ENCODE measurements at places on chromosomes 1 and 21.

DNA sequence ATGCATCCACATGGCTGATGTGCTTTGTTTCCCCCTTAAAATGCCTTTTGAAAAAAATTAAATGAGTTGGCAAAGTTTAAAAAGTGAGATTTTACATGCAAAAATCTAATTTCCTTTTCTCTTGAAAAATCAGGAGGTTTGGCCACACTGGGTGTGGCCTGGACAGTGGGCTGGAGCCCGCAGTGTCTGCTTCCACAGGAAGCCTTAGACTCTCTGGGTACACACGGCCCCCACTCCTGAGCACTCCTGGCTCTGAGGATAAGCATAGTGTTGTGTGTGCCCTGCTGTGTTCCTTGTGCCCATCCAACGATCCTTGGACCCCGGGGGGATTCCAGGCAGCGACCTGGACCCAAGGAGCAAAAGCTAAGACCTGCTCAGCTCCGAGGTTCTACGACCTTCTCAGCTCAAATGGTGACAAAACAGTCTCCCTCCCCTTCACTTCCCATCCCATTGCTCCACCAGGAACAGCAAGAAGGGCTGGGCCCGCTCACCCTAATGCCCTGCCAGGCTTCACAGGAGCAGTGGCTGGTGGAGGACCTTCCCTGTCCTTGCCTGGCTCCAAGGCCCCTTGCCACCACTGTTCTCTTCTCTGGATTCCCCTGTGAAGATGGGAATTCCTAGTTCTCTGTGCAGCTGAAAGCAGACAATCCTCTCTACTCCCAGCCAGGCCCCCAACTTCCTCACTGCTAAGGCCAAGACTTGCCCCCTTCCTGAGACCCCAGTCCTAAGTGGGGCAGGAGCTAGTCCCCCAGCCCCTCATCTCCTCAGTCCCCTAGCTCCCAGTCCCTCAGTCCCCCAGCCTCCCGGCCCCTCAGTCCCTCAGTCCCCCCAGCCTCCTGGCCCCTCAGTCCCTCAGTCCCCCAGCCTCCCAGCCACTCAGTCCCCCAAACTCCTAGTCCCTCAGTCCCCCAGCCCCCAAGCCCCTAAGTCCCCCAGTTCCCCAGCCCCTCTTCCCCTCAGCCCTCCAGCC lies 395.8 kb downstream of the PTPRU start:
- DNase-seq, result no peak

GRCh38 chr1:161192476-161193465 lies 6.1 kb downstream of the ADAMTS4 start:
- peak; percentile 93 for DNase-seq

- no peak for DNase-seq
These were observed 6.9 kb upstream of the IL22RA1 start for GRCh38 chr1:24149866-24150233.

DNA sequence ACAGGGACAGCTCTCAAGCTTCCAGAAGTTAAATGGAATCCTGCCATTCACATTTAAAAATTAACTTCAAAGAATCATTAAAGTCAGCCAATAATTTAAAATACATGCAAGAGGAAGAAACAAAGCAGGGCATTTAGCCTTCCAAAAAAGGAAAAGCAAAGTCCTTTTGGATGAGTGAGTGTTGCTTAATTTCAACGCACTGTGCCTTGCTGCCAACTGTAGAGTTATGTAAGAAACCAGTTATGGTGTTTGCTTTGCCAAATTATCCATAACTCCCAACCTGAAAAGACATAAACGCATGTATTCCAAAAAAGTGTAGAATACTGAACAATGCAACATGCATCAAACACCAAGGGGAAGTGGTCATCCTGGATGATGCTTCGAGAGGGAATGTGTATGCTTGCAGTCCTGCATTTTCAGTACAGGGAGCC lies 16.1 kb upstream of the KCNE1 start:
- no peak for DNase-seq

DNA sequence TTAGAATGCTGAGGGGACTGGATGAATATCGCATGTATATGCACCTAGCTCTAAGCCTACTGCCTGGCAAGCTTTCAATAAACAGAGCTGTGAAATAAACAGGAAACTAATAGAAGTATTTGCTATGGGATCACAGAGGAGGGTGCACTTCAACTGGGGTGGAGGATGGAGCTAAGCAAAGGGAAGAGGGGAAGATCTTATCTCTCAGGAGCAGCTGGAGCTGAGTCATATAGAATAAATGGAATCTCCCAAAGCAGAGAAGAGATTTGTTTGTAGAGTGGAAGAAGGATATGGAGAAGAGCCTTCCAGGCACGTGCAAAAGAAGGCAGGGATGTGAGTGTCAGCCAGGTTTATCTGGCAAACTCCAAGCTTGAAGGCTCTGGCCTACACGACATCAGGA lies 17.0 kb upstream of the KCNA10 start:
- no peak for DNase-seq

DNA sequence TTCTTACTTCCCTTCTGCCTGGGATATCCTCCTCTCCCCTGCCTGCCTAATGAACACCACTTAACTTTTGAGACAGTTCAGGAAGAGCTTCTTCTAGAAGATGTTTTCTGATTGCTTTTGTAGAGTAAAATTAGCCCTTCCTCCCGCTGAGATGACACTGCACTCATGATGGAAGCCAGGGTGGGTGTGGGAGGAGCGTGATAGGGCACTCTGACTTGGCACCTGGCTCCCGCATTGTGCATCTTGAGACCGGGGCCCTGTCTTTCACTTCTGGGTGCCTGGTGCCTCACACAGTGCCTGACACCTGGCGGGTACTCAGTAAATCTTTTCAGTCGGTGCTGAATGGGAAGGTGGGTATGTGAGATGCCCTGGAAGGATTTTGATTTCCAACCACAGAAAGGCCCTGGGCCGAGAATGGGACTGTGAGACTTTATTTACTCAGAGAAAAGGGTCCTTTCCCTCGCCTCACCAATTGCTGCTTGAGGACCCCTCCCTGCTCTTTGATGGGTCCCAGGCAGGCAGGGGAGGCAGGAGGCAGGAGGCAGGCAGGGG lies 6.8 kb downstream of the THEM5 start:
- DNase-seq, result no peak

GRCh38 chr1:59081795-59082194 lies 215.1 kb upstream of the FGGY start:
- no peak for DNase-seq

DNA sequence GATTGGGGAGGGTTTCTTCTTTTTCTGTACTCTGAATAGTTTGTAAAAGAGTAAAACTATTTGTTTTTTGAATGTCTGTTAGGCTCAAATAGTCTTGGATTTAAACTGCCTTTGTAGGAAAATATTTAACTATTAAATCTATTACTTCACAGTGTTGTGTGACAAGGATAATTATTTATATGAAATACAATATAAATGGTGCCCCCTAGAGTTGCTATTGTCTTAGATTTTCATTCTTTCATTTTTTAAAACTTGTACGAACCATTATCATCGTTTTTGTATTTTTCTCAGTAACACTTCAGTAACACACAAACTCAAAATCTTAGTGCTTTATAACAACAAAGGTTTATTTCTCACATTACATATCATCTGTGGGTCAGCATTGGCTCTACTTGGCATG lies 37.4 kb downstream of the C1orf185 start:
- DNase-seq, result no peak

DNA sequence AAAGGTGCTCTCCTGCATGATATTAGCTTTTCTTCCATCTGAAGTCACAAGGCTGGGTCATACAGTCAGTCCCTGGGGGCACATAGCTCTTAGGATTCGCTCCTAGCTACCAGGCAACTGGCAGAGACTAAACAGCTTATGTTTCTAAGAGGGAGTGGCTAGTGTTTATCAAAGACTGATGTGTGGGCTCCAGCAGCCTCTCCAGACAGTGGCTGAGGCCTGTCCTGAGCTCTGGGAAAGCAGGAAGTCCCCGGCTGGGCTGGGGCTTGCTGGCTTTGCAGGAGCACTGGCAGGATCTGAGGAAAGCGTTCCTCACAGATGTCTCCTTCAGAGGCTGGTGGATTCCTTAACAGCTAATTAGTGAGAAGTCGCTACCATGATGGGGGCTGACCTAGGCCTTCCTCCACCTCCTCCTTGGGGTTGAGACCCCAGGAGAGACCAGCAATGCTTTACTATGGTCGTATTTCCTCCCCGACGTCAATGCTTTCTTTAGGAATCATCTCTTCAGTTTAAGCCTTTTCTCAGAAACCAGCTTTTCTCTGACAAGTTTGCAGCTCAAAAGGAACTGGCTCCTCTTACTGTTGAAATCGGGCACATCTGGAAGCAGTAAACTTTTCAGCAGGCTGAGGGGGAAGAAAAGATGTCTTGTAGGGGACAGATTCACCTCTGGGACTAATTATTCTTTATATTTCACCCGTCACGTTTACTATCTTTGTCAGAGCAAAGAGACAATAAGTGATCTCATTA lies 33.5 kb upstream of the HHAT start:
- DNase-seq, result no peak

DNA sequence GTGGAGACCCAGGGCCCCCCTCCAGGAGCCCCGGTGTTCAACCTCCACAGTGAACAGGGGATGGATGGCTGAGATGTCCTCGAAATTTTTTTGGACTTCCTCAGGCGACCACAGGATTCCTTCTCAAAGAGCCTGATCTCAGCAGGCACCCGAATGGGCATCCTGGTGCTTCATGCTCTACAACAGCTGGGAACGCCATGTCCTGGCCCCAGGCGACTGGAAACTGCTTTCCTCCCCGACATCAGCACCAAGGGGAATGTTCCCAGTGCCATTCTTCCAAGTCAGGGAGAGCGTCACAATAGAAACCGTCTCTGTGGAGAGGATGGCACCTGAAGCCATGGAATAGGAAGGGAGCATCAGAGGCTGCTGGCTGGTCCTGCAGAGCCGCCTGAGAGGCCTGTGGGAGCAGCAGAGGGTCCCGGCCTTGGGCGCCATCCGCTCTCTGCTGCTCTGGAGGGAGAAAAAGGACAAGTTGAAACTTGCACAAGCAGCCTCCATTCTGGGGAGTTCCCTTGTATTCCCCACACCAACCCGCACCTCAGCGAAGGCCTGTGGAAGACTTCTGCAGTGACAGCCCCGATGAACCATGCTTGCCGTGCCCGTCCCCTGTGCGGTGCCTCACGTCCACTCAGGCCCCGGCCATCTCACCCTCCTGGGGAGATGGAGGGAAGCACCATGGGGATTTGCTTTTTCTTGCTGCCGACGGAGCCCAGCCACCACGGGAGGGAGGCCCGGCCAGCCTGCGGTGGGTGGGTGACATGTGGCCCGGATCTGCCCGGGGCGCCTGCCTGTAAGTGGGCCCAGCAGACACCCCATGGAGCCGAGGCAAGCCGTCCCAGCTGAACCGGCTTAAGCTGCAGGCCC lies 2.3 kb upstream of the ADARB1 start:
- no peak for DNase-seq

DNA sequence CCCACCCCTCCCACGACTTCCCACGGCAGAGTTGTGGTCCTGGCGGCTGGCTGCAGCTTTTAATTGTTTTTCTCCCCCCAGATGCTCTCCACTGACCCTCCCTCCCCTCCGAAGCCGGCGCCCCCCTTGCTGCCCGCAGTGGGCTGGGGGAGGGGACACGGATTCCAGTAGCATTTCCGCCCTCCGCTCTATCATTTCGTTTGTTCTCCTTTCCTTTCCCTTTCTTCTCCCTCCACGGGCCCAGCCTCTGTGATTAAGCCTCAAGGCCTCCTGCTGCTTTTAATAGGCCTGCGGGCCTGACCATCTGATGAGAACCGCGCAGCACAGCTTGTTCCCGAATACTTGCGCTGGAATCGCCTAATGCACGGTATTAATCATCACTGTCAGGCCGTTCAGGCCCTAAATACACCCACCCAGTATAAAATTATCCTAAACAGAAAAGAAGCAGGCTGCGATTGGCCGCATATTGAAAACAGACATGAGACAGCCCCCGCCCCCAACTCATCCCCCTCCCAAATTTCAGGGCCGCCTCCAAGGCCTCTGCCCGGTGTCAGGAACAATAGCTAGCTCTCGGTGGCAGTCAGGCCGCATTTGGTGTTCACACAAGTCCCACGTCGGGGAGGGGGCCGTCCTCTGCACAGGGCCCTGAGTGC lies 102.0 kb upstream of the ARHGEF16 start:
- no peak for DNase-seq

GRCh38 chr1:113197719-113198330 lies 124.8 kb downstream of the LRIG2 start:
- no peak for DNase-seq

DNA sequence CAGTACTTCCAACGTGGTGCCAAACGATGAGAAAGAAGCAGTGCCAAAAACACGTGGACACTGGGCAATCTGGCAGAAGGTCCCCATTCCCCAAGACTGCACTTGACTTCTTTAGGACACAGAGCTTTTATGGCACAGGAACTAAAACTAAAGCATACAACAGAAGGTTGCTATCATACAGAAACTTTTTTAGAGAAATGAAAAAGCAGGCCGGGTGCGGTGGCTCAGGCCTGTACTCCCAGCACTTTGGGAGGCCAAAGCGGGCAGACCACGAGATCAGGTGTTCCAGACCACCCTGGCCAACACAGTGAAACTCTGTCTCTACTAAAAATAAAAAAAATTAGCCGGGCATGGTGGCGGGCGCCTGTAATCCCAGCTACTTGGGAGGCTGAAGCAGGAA lies 43.0 kb downstream of the GNB1 start:
- DNase-seq, result peak; percentile 29

GRCh38 chr1:69109277-69109676 lies 458.4 kb upstream of the LRRC7 start:
- no peak for DNase-seq

GRCh38 chr1:11749996-11750395 lies 12.0 kb upstream of the C1orf167 start:
- DNase-seq, result no peak

DNA sequence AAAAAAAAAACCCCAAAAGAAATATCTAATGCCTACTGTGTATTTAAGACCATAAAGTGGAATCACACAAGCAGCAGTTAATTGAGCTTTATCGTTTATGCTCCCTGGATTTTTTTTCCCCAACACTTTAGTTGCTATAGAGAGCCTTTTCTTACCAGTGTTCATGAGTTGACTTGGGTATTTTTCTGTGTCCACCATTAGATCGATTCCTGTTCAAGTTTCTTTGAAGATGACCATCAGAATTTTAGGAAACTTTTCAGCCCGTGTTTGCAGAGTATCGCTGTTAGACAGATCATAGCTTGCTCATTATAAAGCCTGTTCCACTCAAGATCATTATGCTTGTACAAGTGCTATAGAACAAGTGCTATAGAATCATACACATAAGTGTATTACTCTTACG lies 1.5 kb downstream of the RALGPS2 start:
- no peak for DNase-seq

Data from chondrocyte (in vitro differentiated cells).